Pancreas (tissue), 10 donors: ENCODE measurements at places on chromosomes 2 and 18. TPM values are rescaled to one million over a fixed set of nuclear protein-coding genes. Genes with fewer than 3 reads are reported as not detected.
A peak's percentile ranks its signal among the peaks of the same experiment; 100 is the strongest.

Gene RMDN2
- total RNA-seq, result 2.4 TPM

DNA sequence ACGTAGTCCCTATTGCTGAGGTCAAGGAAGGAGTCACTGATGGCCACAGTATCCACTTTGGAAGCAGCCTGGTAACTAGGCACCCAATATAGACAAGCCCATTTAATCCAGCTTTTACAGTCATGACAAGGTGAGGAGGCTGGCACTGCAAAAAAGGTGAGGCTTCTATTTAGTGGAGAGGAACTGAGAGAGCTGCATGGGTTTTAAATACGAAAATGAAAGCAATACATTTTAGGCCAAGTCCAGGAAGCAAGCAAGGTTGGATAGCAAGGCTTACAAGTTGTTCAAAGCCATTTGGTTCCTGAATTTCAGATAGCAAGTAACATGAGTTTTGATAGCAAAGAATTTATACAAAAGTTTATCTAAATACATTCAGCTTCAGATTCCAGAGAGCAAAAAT, 80.4 kb downstream of the SGPP2 start:
- no peak overlapping the region for H3K27ac ChIP-seq
- H3K4me3 ChIP-seq, result no peak overlapping the region
- H3K36me3 ChIP-seq, result no peaks in the 10 kb centered on the region
- H3K27me3 ChIP-seq, result no peaks in the 10 kb centered on the region

DNA sequence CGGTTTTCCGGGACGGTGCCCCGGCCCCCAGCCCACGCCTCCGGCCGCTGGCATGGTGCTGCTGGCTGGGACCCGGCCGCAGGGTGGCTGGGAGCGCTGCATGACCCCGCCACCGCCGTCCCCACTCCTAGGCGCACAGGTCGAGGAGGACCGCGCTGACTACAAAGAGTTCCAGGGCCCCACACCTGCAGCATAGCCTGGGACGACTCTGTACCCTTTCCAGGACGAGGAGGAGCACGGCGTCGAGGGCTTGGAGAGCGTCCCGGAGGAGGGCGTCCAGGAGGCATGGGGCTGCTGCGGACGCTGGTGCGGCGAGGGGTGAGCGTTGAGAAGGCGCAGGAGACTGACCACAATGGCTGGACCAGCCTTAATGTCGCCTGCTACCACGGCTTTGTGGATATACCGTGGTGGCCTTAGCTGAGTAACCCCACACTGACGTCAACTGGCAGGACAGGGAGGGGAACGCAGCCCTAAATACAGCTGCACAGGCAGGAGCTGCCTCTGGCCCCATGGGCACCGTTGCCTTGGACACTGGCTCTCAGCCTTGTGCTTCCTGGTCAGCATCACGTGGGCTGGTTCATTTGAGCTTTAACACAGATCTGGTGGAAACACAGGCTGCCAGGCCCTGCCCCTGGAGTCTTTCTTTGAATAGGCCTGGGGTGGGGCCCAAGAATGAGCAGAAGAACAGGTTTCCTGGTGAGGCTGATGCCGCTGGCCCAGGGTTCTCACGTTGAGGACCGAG, 40.9 kb upstream of the TRIM43B start:
- no peak overlapping the region for H3K4me3 ChIP-seq
- peaks cover 9% of the 10 kb centered on the region for H3K4me1 ChIP-seq
- no peaks in the 10 kb centered on the region for H3K36me3 ChIP-seq
- DNase-seq, result peak; percentile 38

DNA sequence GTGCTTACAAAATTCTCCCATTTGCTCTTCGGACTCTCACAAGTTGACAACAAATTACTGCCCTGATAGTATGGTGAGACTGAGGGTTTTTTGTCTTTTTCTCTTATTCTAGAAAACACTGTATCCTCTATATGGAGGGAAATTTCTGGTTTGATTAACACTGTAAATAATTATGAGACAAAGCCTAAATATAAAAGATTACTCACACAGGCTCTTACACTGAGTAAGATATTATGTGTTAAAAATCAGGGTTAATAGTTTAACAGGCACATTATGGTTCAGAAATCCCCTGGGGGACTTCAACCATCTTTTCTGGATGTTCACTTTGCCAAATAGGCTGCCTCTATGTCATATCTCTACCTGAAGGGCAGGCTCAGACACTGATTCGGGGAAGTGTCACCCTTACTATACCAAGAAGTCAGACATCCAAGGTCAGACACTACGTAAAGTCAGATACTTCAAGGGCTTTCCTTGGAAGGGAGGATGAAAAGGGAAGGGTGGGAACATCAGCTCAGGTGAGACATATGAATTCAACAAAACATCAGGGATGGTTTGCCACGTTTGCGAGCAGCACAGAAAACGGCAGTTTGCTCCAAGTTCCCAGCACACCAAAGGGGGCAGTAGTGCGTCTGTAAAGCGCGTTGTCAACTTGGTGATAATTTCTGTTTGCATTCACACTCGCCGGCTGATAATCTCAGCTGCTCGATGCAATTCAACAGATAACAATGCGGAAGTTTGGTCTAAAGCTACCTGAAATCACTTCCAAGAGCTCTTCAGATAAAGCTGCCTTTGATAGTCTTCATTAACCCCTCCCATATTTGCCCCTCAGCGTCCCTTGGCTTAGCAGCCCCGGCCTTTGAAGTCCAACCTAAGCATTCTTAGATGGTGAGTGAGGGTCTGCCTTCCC, 972 bp upstream of the RASGRP3 start:
- H3K4me3 ChIP-seq, result peak overlapping the region; percentile 23
- H3K27ac ChIP-seq, result peak overlapping the region; percentile 59
- H3K36me3 ChIP-seq, result no peaks in the 10 kb centered on the region
- DNase-seq, result peak; percentile 76
- no peaks in the 10 kb centered on the region for H3K4me1 ChIP-seq

Gene FAM124B
- total RNA-seq, result 0.46 TPM

DNA sequence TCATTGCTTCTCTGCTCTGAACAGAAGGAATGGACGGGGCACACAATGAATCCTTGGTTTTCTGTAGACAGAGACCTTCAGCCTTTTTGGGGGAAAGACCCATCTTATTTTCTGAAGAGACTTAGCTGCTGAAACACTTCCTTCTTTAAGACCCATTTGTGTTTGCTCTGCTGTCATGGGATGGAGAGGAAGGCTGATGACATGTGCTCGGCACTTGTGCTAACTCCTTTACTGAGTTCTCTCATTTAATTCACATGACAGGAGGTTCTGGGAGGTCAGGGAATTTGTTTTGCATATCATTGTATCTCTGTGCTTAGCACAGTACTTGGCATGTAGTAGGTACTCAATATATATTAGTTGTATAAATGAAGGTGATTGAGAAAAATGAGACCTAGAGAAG, 39.0 kb downstream of the OXER1 start:
- H3K36me3 ChIP-seq, result no peaks in the 10 kb centered on the region
- no peaks in the 10 kb centered on the region for H3K4me1 ChIP-seq
- H3K27me3 ChIP-seq, result no peaks in the 10 kb centered on the region

DNA sequence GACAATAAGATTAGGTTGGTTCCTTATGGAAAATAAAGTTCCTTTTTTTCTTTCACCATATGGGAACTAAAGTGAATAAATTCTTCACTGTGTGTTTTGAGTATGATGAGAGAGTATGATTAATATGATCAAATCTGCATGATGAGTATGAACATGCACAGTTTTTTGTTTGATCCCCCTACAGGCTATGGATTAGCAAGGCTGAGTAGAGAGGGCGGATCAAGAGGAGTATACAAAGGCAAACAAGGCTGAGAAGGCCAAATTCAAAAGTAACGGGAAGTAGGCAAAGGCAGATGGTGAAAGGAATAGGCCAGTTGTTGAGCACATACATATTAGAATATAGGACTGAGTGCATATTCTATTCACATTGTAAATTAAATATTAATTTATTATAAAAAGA, 508.2 kb downstream of the LRRTM4 start:
- H3K27ac ChIP-seq, result no peak overlapping the region
- no peaks in the 10 kb centered on the region for H3K27me3 ChIP-seq
- DNase-seq, result no peak
- H3K36me3 ChIP-seq, result no peaks in the 10 kb centered on the region

DNA sequence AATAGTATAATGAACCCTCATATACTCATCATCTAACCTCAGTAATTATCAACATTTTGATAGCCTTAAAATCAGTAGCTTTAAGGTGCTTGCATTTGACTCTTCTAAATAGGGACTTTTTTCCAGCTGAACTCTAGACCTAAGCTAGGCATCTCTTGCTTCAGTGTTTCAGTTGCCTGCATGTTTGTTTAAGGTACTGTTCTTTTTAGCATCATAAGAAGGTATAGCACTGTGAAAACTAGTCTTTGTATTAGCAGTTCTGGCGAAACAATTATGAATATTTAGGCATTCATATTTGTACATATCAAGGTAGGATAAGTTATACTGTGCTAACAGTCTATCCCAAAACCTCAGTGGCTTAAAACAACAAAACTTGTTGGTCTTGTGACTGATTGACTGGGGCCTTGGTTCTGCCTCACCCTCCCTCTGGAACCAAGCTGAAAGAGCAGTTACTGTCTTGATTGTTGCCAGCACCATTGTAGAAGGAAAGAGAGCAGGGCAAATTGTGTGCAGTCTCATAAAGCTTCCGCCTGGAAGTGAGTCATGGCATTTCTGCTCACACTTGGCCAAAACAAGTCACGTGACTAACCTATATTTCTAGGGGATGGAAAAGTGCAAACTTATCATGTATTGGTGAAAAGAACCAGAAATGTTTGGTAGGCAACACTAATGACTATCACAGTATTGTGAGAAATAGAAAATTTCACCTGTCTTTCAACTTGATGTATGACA, 24.3 kb downstream of the GALNT1 start:
- no peak overlapping the region for H3K4me3 ChIP-seq
- DNase-seq, result no peak
- H3K27ac ChIP-seq, result no peak overlapping the region
- H3K36me3 ChIP-seq, result no peaks in the 10 kb centered on the region
- H3K27me3 ChIP-seq, result no peaks in the 10 kb centered on the region
- H3K4me1 ChIP-seq, result peaks cover 10% of the 10 kb centered on the region

- no peak for DNase-seq
- no peak overlapping the region for H3K4me3 ChIP-seq
- peaks cover 4% of the 10 kb centered on the region for H3K27me3 ChIP-seq
- H3K36me3 ChIP-seq, result no peaks in the 10 kb centered on the region
- no peak overlapping the region for H3K27ac ChIP-seq
Observed at GRCh38 chr2:17426743-17427142, 91.5 kb downstream of the RAD51AP2 start.

DNA sequence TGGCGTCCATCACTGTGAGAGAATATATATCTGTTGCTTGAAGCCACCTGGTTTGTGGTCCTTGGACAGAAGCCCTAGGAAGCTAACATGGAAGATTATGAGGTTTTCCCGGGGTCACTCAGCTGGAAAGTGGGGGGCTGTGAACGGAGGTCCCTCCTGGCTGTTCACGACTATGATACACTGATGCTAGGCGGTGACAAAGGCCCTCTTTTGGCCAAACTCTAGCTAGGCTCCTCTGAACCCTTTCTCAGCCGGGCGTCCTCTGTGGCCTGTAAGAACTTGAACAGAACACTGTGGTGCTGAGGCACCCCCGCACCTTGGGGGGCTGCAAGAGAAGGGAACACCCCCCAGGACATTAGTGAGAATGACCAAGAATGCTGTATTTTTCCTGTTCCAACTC, 164.6 kb downstream of the TFCP2L1 start:
- H3K36me3 ChIP-seq, result no peaks in the 10 kb centered on the region
- no peaks in the 10 kb centered on the region for H3K27me3 ChIP-seq
- H3K4me3 ChIP-seq, result no peak overlapping the region
- no peak overlapping the region for H3K27ac ChIP-seq
- no peak for DNase-seq

DNA sequence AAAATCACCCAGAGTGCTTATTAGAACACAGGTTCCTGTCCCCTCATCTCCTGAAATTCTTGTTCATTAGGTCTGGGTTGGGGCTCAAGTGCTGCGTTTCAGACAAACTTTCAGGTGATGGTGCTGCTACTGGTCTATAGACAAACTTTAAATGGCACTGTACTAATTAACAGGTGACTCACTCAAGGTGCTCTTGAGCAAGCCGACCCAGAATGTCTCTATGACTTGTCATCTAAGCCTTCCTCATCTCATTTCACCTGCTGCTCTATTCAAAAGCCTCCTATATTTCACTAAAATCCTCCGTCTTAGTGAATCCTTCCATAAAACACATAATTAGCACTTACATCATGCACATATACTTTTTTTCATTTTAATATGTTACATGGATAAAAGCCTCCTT, 29.9 kb upstream of the STK39 start:
- no peak overlapping the region for H3K27ac ChIP-seq
- H3K4me1 ChIP-seq, result no peaks in the 10 kb centered on the region
- no peak for DNase-seq
- no peaks in the 10 kb centered on the region for H3K36me3 ChIP-seq
- no peak overlapping the region for H3K4me3 ChIP-seq

DNA sequence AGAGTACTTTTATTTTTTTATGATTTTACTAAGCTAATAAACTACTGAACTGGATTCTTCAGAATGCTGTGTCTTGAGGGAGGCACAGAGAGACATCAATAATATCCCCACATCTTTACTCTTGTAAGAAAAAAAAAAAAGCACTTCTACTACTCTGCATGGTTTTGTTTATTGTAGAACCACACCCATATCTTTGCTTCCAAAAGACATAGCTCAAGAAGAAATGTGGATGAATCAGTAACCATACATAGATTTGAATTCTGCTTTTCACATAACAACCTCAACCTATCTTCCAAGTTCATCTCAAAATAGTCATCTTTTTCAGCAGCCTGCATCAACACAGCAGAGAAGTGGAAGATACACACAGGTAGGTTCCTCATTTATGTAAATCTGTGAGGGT, 12.2 kb upstream of the COL5A2 start:
- no peak for DNase-seq
- no peak overlapping the region for H3K27ac ChIP-seq
- H3K4me3 ChIP-seq, result no peak overlapping the region
- H3K27me3 ChIP-seq, result no peaks in the 10 kb centered on the region
- no peaks in the 10 kb centered on the region for H3K36me3 ChIP-seq

- no peaks in the 10 kb centered on the region for H3K36me3 ChIP-seq
- H3K27me3 ChIP-seq, result no peaks in the 10 kb centered on the region
- no peak overlapping the region for H3K27ac ChIP-seq
- no peaks in the 10 kb centered on the region for H3K4me1 ChIP-seq
Observed at GRCh38 chr2:46490521-46491141, 11.3 kb downstream of the TMEM247 start.

- H3K4me1 ChIP-seq, result no peaks in the 10 kb centered on the region
- H3K27me3 ChIP-seq, result no peaks in the 10 kb centered on the region
- no peak overlapping the region for H3K4me3 ChIP-seq
- no peak for DNase-seq
- H3K36me3 ChIP-seq, result no peaks in the 10 kb centered on the region
Observed at GRCh38 chr2:26530696-26531095, 52.8 kb upstream of the OTOF start.

Gene EPB41L3
- 17.0 TPM for total RNA-seq

- no peaks in the 10 kb centered on the region for H3K27me3 ChIP-seq
- no peaks in the 10 kb centered on the region for H3K36me3 ChIP-seq
- no peak overlapping the region for H3K4me3 ChIP-seq
- no peak for DNase-seq
Observed at GRCh38 chr2:230805353-230806017, 59.3 kb upstream of the ITM2C start.

Gene POTEC
- total RNA-seq, result not detected

Gene PLEKHB2
- total RNA-seq, result 8.3 TPM

Gene ASTL
- not detected for total RNA-seq

Gene MERTK
- total RNA-seq, result 5.2 TPM

- no peak overlapping the region for H3K4me3 ChIP-seq
- H3K27me3 ChIP-seq, result no peaks in the 10 kb centered on the region
- no peaks in the 10 kb centered on the region for H3K36me3 ChIP-seq
- no peak for DNase-seq
- no peaks in the 10 kb centered on the region for H3K4me1 ChIP-seq
- H3K27ac ChIP-seq, result no peak overlapping the region
Observed at GRCh38 chr2:19911808-19912509, 10.2 kb upstream of the TTC32 start.

- H3K4me3 ChIP-seq, result no peak overlapping the region
- H3K4me1 ChIP-seq, result no peaks in the 10 kb centered on the region
- no peak overlapping the region for H3K27ac ChIP-seq
- H3K27me3 ChIP-seq, result no peaks in the 10 kb centered on the region
- peak; percentile 7 for DNase-seq
- H3K36me3 ChIP-seq, result no peaks in the 10 kb centered on the region
Observed at GRCh38 chr2:113834051-113834730, 55.7 kb upstream of the ACTR3 start.
